Activated T-helper 17 cell treated with anti-CD3 and anti-CD28 coated beads, Interleukin-2, amount 50 U/mL, for 72 hours (primary cell): ENCODE measurements at places on chromosomes 12 and 14.

- no peak for ATAC-seq
Measured at GRCh38 chr12:116365606-116366455, 88.3 kb upstream of the MED13L start.

GRCh38 chr14:64790478-64790877 is 86.3 kb downstream of the PLEKHG3 start:
- ATAC-seq = no peak

GRCh38 chr12:94109160-94109559 is 39.2 kb upstream of the PLXNC1 start:
- ATAC-seq = peak; percentile 89

DNA sequence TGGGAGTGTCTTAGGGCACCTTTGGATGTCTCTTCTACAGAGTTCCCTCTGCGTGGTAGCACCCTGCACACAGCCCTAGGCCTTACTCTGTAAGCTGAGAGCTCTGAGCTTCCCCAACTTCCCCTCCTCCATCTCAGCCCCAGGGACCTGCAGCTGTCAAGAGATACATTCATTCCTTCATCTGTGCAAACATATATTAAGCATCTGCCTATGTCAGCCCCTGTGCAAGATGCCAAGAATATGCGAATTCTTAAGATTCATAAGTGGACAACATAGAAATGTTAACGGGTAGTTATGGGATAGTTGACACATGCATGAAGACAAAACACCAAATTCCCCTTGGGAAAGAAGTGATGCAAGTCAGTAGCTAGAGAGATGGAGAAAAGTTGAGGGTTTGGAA is 190.8 kb downstream of the SLC41A2 start:
- ATAC-seq = no peak

GRCh38 chr12:130762319-130762675 is 46.2 kb upstream of the RIMBP2 start:
- no peak for ATAC-seq

DNA sequence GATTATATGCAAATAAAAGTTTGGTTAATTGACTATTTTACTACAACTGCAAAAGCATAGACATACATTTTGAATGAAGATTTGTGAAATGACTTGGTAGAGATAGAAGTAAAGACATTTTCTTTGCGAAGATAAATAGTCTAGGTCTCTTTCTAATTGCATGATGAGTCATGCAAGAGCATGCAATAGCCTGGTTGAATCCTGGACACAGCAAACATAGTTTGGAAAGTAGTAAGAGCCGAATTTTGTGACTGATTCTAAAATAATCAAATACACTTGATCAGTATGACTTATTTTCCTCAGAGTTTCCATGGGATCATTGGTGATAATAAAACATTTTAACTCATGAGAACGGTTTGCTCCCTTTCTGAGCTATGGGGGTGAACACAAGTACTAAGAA is 27.7 kb upstream of the CAND1 start:
- ATAC-seq = no peak

- ATAC-seq = peak; percentile 89
Measured at GRCh38 chr14:20530771-20531571, 25.6 kb downstream of the RNASE10 start.

- no peak for ATAC-seq
Measured at GRCh38 chr12:100382338-100382737, 25.5 kb downstream of the SLC17A8 start.

DNA sequence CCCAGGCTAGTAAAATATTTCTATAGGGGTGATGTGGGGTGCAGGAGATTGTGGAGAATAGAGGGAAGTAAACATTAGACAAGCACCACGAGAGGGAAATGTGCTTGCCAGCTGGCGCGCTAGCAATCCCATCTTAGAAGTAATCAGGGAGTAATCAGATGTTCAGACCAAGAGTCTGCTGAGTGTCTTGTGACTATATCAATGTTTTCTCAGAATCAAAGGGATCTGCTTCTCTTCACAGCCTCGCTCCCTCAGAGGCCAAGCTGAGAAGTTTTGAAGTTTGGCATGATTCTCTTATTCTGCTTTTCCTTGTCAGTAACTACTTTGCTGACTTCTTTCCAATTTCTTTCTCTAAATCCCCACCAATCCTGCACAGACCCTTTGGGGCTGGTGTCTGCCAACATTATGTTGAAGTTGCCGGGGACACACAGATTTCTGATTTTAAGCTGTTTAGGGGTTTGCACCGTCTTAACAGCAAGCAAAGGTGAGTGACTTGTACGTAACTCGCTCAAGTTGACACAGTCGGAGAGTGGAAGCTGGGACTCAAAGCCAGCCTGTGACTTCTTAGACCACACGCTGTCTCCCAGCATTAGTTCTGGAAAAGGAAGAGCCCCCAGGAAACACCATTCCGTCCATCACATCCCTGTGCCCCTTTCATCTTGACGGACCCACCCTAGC is 22.0 kb upstream of the TSPAN9 start:
- no peak for ATAC-seq

DNA sequence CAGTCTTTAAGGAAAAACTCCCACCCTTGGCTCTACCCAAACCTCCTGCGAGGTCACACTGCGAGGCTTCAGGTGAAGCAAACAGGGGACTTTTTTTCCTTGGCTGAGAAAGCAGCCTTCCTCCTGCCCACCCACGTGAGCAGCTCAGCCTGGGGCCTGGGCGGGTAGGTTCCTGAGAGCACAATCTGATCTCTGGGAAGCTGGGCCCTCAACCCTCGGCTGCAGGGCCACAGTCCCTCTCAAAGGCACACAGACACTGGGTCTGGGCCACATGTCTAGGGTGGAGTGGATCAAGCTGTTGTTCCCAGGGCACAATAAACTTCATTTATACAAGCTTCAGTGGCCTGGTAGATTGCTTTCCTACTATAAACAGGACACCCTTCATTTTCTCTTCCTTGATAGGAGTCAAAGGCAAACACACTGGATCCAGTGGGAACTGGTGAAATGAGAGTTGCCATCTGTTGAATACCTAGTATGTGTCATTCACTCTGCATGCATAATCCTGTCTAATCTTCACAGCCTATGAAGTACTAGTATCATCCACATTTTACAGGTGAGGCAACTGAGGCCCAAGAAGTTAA is 41.3 kb upstream of the PNMA1 start:
- ATAC-seq = no peak

DNA sequence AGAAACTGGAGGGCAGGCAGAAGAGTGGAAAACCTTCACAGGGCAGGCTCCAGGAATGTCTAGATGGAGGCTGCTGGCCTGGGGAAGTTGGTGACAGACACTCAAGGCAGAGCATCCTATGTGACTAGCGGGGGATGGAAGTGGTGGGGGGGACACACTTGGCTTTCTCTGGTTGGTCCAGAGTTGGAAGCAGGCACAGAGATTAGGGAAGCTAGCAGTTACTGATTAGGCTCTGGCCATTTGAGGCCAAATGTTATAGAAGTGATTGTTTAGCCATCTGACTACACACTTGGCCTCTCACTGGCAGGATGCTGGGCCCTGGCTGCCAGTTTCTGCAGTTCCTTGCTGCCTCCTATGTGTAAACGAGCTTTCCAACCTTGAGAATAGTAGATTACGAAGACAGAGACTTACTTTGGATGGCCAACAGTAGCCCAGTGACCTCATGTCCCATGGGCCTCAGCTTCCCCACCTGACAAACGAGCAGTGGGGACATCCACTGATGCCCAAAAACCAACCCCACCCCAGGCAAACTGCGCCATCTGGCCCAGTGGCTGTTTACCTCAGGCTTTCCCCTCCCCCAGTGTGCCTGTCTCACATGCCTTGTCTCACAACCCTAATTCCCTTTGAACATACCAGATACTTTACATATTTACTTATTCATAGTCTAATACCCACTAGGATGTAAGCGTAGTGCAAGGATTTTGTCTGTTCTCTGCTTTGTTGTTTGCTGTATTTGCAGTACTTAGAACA is 102.7 kb downstream of the PAPLN start:
- ATAC-seq = no peak

DNA sequence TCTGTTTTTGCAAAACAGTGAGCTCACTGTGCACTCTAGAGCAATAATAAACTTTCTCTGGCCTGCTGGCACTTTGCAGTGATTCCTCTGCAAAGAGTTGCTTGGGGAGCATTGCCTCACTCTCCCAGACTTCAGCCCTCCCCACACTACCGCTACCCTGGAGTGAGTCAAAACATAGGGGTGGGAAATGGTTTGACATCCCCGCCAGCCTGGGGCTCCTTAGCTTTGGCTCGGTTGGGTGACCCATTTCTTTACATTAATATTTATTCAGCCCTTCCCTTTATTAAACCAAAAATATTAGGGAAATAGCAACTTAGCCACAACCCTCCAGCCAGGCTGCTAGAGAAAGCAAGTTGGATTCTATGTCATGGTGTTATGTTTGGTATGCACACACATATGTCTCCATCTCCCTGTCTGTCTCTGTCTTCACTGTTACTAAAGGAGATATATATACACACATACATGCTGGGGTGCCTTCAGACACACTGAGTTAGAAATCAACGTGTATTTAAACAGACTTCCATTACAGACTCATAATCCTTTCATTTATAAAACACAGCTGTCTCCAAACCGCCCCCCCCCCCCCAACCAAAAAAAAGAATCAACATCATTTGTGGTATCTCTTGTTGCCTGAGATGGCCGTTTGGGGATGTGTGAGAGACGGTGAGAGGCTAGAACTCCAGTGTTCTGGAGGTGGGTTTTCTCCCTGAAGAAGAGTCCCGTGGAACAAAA is 3.4 kb upstream of the IRF2BPL start:
- ATAC-seq = no peak

DNA sequence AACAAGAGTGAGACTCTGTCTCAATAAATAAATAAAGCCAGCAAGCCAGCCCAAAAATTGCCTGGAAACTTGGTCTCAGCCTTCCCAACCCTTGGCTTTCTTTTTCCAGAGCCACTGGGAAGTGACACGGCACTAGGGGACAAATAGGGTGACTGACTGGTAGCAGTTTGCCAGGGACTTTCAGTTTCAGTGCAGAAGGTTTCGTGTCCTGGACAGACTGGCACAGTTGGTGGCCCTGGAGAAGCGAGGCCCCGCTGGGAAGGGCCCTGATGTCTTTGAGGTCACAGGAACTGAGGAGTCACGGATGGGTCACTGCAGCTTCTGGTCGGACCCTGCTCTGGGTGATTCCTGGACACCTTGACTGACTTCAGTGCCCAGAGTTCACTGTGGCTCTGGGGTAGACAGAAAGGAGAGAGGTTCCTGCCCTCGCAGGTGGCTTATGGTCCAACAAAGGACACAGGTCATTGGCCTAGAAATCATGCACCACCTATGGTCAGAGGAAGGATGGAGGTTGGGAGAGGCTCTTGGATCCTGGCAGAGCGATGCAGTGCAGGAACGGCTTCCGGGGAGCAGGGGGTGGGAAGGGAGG is 2.7 kb downstream of the LRRC43 start:
- ATAC-seq = no peak

- no peak for ATAC-seq
Measured at GRCh38 chr14:71550367-71550766, 381.9 kb upstream of the RGS6 start.

GRCh38 chr12:5247144-5247543 is 184.8 kb upstream of the NTF3 start:
- no peak for ATAC-seq
